Small intestine (tissue), 16 donors: ENCODE measurements at places on chromosomes 1 and 21. TPM values are rescaled to one million over a fixed set of nuclear protein-coding genes. Genes with fewer than 3 reads are reported as not detected.

Gene SMPDL3B
- 19.2 TPM for polyA plus RNA-seq

DNA sequence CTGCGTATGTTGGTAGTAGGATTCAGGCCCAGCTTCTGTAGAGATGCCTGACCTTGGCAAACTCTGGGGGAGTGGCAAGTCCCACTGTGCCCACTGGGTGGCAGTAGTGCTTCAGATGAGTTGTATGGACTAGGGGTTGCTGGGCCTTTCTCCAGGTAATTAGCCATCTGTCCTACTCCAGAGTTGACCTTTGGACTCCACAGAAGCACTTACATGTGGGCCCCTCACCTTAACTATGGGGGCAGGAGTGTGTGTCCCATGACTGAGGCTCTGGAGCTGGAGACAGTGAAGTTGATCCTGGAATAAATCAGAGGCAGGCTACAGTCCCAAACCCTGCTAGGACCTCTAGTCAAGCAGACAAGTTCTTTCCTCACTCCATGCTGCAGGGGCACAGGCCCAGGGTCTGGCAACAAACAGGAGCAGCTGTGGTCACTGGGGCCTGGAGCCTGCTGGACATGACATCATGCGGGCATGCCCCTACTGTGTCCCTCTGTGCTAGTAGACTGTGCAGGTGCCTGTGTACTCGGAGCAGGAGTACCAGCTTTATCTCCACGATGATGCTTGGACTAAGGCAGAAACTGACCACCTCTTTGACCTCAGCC is 4.6 kb downstream of the DMAP1 start:
- no peak overlapping the region for H3K4me3 ChIP-seq
- peaks cover 2% of the 10 kb centered on the region for H3K4me1 ChIP-seq
- peaks cover 9% of the 10 kb centered on the region for H3K36me3 ChIP-seq

DNA sequence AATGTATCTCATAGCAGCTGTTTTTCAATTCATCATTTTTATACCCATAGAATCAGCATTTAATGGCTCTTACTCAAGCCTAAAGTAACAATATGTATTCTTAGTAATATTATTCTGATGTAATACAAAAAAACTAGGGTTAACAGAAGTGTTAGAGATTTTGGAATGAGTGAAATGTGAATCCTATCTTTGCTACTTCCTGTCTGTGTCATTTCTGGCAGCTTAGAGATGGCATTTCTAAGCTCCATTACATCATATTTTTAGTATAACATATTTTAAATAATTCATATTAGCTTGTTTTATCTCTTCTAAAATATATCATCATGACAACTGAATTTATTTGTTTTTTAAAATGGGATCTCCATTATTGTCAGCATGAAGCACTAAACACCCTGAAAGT is 90.2 kb downstream of the LRRC7 start:
- DNase-seq, result no peak
- H3K27me3 ChIP-seq, result no peaks in the 10 kb centered on the region
- H3K4me3 ChIP-seq, result no peak overlapping the region
- H3K4me1 ChIP-seq, result no peaks in the 10 kb centered on the region
- H3K27ac ChIP-seq, result no peak overlapping the region

DNA sequence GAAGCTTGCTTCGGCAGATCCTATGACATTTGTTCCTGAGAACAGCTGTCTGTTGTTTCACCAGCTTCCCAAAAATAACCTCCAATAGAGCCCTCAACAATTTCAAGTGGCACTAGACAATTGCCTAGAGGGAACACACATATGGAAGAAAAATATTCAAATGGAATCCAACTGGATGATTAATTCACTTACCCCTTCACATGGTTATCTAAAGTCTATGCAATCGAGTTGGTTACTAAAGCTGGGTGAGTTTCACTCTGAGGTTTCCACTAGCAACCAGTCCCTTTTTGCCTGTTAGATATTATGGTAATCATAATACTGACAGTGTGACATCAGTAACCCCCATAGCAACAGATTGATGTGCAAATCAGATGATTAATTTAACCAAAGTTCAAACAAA is at the start of gene LEMD1:
LEMD1 (minus strand) TSS at position 259 of the 400 bp plus-strand sequence. CDS start 1,520 bp downstream, outside the sequence.
- no peak for DNase-seq
- H3K4me1 ChIP-seq, result no peaks in the 10 kb centered on the region
- no peaks in the 10 kb centered on the region for H3K36me3 ChIP-seq
- H3K27me3 ChIP-seq, result peaks cover 20% of the 10 kb centered on the region

Gene SAMD13
- polyA plus RNA-seq, result 2.2 TPM

- H3K4me1 ChIP-seq, result no peaks in the 10 kb centered on the region
- H3K36me3 ChIP-seq, result no peaks in the 10 kb centered on the region
Measured at GRCh38 chr1:82161700-82162141, 361.0 kb downstream of the ADGRL2 start.

Gene RGS4
- polyA plus RNA-seq, result 1.1 TPM

DNA sequence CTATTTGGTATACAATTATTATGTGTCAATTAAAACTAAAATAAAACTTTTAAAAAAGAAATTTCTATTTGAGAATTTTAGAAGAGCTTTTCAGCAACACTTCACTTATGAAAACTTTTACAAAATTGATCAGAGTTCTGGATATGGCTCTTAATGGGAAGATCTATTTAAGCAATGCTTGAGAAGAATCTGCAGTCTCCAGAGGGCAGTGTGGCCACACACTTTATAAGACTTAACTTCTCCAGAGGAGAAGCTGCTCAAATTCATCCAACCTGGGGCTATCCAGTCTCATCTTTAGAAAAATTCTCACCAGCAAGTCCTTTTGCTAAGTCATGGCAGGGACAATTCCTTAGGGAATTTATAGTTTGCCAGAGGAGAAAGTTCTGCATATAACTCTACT is 25.2 kb upstream of the AGO1 start:
- no peak overlapping the region for H3K4me3 ChIP-seq
- peaks cover 5% of the 10 kb centered on the region for H3K4me1 ChIP-seq
- no peaks in the 10 kb centered on the region for H3K27me3 ChIP-seq
- H3K36me3 ChIP-seq, result peaks cover 6% of the 10 kb centered on the region

Gene CGN
- polyA plus RNA-seq, result 33.5 TPM

DNA sequence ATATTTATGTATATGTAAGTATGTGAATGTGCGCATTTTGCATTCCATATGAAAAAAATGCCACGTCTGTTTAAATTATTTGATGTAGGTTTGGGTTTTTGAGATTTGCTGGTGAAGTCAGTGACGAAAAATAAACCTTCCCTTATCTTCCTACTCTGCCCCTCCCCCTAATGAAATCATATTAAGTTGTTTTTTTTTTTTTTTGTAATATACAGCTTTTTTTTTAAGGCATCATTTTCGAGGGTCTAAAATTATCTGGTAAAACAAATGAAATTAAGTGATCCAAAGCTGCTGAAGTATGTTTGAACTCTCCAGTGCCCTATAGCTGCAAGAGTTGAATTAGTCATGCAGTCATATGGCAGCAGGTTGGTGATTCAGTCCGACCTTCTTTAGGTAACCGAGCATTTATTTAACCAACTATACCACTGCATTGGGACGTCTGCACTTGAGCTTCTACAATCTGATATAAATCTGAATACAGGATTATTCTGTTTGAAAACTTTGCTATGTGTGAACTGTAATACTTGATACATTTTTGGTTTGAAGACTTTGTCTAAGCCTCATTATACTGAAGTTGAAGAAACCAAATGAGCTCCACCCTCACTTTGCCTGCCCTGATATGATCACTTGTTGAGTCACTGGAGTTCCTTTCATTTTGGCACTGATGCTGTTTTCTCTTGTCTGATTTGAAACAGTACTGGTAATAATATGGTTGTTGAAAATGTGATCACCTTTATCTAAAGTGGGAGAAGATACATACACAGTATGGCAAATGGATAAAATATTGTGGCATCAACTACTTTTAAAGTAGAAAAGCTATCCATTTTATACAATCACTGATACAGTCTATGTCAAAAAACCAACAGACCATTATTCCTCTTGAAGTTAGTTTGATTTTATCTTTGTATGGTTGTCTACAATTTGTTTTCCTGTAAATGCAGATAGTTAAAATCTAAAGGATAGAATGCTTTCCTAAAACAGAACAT is 11.7 kb downstream of the PDIK1L start:
- H3K4me3 ChIP-seq, result no peak overlapping the region
- peaks cover 4% of the 10 kb centered on the region for H3K36me3 ChIP-seq
- no peak for DNase-seq
- H3K27ac ChIP-seq, result no peak overlapping the region
- peaks cover 17% of the 10 kb centered on the region for H3K4me1 ChIP-seq
- H3K27me3 ChIP-seq, result no peaks in the 10 kb centered on the region

Gene SDHC
- polyA plus RNA-seq, result 175 TPM

DNA sequence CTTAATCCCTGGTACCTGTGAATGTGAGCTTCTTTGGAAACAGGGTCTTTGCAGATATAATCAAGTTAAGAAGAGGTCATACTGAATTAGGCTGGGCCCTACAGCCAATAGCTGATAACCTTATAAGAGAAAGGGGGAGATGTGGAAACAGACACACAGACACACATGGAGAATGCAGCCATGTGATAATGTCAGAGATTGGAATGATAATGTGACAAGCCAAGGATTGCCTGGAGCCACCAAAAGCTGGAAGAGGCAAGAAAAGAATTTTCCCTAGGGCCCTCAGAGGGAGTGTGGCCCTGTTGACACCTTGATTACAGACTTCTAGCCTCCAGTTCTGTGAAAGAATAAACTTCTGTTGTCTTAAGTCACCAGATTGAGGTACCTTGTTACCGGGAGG is 114.5 kb upstream of the SOD1 start:
- no peak overlapping the region for H3K4me3 ChIP-seq
- no peak for DNase-seq
- no peaks in the 10 kb centered on the region for H3K27me3 ChIP-seq

Gene GSTM5
- not detected for polyA plus RNA-seq

DNA sequence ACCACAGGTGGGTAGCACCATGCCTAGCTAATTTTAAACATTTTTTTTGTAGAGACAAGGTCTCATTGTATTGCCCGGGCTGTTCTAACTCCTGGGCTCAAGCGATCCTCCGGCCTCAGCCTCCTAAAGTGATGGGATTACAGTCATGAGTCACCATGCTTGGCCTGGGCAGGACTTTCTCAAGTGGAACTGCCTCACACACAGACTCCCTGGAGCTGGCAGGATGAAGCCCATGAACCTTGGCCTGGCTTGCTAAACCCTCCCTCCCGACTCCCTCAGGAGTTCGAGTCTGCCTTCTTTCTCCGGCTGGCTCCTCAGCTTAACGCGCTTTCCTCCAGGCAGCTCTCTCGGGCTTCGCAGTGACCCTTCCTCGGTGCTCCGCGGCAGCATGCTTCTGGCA is 7.7 kb upstream of the ECE1 start:
- H3K4me3 ChIP-seq, result no peak overlapping the region
- DNase-seq, result no peak
- H3K36me3 ChIP-seq, result no peaks in the 10 kb centered on the region
- H3K4me1 ChIP-seq, result peaks cover 2% of the 10 kb centered on the region
- no peak overlapping the region for H3K27ac ChIP-seq
- no peaks in the 10 kb centered on the region for H3K27me3 ChIP-seq
